ENCODE measurements at places on chromosomes 16 and 17.

- no peak for DNase-seq
Observed at GRCh38 chr16:30533748-30534367, 800 bp downstream of the ZNF747 start.

DNA sequence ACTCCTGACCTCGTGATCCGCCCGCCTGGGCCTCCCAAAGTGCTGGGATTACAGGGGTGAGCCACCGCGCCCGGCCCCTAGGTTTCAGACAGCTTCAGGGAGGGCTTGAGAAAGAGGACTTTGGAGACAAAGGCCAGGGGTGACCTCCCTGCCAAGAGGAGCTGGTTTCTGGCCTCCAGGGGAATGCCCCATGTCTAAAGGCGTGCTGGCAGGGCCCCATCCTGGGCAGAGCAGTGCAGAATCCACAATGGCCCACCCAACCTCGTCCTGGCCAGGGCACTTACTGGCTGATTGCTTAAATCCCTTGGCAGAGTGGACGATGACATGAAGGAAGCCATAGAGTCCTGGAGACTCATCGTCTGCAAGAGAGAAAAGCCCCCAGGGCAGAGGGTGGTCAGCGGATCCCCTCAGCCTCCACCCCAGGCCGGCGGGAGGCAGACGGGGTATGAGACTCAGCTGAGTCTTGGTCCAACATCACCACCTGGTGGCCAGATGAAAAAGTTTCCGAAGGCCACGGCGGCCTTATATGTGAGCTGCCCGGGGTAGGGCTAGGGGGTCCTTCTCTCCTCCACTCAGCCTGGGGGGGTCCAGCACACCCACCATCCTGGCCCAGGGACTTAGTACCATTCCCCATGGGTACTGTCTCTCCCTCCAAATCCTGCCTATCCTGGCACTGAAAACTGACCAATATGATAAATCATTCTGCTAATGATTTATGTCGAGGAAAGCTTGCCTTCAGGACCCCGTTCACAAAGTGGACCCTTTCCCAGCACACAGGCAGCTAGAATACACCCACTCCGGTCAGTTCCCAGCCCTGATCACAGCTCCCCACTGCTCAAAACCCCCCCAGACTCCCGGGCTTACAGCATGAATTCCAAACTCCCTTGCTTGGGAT lies 59.1 kb downstream of the TIMM22 start:
- DNase-seq = peak; percentile 59

DNA sequence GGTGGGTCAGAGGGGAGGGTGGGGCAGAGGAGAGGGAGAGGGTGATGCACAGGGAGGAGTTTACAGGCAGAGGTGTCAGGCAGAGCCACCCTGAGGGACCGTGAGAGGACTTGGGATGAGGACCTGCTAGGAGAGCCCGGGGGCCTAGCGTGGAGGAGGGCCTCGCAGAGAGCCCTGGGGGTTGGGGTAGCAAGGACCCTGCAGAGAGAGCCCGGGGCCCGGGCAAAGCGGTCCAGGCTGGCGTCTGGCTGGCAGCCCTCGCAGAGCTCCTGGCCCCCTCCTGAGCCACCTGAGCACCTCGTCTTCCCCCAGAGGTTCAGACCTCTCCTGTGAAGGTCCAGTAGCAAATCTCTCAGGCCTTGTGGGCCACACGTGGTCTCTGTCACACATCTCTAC lies 42.0 kb upstream of the ZNF469 start:
- no peak for DNase-seq

- peak; percentile 40 for DNase-seq
Observed at GRCh38 chr17:17580662-17581470, 10.6 kb downstream of the PEMT start.

DNA sequence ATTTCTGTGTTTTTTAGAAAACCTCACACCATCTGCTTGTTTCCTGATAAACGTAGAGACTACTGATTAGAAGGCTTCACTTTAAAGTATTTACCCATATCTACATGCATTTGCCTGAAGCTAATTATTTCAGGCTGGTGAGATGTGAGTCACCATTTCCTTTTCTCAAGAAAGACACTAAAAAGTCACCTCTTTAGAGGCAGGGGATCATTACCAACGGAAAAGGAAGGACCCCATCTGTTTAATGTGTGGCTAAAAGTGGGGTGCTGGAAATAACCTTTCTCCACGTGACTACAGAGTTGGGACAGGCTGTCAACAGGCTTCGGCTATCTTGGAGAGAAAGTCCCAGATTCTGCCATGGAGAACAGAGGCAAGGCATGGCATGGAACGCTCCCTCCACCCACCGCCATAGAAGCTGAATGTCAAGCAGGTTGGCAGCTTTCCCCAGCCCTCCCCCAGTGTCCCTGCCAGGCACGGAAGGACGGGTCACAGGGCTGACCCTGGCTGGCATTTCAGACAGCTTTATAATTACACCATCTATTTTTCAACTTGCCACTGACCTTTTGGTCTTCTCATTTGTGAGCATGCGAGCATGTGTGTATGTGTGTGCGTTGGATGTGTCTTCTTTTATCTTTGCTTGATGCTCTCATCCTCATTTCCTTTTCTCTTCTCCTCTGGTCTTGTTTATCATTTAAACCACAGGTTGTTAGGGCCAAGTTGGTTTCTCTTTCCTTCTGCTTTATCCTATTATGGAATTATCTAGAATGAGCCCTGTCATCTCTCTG lies 157.0 kb downstream of the CPPED1 start:
- peak; percentile 37 for DNase-seq

GRCh38 chr16:88132836-88133506 lies 181.7 kb downstream of the BANP start:
- no peak for DNase-seq

DNA sequence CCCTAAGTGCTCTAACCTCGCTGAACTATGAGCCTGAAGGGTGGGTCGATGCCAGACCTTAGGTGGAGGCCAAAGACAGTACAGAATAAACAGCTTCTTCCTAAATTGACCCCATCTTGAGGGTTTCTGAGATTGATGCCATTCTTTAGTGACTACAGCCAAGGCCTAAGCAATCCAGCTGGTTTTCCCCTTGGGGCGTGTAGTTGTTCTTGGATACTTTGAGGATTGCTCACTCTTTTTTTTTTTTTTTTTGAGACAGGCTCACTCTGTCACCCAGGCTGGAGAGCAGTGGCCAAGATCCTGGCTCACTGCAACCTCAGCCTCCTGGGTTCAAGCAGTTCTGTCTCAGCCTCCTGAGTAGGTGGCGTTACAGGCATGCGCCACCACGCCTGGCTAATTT lies 2.0 kb downstream of the OVCA2 start:
- DNase-seq = peak; percentile 65

DNA sequence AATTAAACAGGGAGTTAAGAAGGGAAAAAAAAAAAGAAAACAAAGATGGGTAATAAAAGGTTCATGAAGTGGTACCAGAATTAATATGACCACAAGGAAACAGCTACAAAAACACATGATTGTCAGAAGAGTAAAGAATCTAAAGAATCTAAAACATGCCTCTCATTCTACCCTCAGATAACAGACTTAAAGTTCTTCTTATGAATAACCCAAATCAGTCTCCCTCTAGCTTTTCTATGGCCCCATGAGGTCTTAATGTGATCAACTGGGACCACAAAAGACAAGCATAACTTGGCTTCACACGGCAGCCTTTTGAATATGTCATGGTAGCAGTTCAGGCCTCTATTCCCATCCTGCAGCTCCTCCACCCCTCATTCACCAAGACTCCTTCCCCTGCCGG lies 6.9 kb downstream of the MYH10 start:
- peak; percentile 58 for DNase-seq

GRCh38 chr17:4598776-4599504 lies 14.6 kb downstream of the SMTNL2 start:
- DNase-seq = no peak

DNA sequence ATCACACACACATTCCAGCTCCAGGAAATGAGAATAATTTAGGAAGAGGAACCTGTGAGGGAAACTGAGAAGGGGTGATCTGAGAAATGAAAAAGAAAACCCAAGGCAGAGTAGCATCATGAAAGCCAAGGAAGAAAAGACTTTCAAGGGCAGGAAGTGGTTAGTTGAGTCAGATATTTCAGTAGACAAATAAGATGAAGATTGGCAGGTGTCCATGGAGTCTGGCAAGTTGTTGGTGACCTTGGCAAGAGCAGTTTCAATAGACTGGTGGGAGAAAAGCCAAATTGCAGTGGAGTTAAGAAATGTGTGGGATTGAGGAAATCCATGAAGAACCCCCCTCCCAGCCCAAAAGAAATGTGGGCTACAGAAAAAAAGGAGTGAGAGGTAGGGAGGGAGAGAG lies 10.7 kb downstream of the GNAO1 start:
- DNase-seq = peak; percentile 14

DNA sequence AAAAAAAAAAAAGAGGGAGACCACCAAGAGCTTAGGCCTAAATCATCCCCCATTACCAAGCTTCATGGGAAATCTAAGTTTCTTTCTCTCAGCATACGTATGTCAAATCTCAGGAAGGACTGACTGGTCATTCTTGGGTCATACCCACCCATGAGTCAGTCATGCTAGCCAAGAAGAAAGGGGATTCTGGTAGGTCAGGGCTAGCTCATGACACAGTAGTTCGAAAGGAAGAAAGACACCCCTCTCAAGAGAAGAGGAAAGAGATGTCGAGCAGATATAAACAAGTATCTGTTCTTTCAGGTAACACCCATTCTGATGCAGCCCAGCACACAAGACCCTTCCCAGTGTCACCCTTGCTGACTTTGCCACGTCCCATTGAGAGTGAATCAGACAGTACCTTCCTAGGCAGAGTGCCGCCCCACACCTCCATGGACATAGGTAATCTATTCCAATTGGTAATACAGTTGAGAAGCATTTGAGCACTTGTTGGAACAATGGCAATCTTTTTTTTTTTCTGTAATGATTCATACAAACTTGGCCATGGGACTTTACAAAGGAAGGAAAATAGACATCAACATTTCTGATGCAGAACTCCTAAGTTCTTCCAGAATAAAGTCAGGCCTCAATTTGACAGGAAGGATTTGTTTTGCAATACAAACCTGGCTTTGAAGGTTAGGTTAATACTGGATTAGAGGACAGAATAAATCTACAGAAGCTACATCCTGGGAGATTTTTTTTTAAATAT lies 38.2 kb downstream of the COPRS start:
- DNase-seq = peak; percentile 45

GRCh38 chr17:64138441-64138840 lies 8.5 kb upstream of the ERN1 start:
- DNase-seq = no peak

- no peak for DNase-seq
Observed at GRCh38 chr17:17904166-17905035, 67.6 kb upstream of the SREBF1 start.

DNA sequence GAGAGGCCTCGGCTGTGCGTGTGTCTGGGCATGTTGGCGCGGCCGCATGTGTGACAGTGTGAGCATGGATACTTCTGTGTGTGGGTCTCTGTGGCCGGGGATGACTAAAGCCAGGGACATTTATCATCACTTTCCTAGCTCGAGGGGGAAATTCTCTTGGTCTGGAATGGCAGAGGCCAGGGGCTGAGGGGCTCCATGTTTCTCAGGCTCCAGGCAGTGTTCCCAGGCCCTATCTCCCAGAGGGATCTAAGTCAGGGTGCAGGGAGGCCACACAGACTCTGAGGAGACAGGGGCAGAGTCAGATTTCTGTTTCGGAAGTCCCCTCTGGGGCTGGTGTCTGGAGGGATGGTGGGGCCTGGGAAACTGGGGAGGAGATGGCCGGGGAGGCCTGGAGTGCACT lies 23.7 kb upstream of the SPNS2 start:
- no peak for DNase-seq

- DNase-seq = no peak
Observed at GRCh38 chr16:1503110-1503955, 10.2 kb downstream of the TELO2 start.

DNA sequence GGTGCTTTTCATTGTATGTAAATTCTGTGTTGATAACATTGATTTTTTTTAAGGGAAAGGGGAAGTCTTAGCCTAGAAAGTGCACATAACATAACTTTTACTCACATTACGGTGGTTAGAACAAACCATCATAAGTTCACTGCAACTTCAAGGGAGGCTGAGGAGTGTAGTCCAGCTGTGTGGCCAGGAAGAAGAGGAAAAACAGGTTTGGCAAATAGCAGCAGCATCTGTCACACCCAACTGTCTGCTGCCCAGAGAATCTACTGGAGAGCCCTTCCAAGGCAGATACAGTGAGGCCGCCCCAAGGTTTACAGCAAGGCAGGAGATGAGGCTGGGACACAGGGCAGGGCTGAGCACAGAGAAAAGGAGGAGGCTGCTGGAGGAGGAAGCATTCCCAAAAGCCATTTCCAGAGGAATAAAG lies 60.6 kb downstream of the AIPL1 start:
- DNase-seq = no peak

- no peak for DNase-seq
Observed at GRCh38 chr16:50169555-50170096, 16.5 kb downstream of the TENT4B start.

DNA sequence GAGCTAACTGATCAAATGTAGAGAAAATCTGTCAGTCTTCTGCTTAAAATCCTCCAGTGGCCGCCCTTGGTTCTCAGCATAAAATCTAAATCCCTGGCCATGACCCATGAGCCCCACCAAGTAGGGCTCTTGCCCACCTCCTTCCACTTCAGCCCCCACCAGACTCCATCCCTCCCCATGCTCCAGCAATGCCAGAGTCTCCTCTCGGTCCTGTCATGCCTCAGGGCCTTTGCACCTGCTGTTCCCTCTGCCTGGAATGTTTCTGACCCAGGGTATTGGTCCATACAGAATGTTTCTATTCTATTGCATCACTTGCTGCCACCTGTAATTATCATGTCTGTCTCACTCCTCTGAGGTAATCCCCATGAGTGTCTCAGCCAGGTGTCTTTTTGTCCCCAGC lies 22.4 kb downstream of the FA2H start:
- DNase-seq = no peak

GRCh38 chr17:31007695-31008373 lies 37.0 kb downstream of the RNF135 start:
- no peak for DNase-seq

GRCh38 chr16:75456971-75457370 lies 7.5 kb downstream of the TMEM170A start:
- DNase-seq = no peak

DNA sequence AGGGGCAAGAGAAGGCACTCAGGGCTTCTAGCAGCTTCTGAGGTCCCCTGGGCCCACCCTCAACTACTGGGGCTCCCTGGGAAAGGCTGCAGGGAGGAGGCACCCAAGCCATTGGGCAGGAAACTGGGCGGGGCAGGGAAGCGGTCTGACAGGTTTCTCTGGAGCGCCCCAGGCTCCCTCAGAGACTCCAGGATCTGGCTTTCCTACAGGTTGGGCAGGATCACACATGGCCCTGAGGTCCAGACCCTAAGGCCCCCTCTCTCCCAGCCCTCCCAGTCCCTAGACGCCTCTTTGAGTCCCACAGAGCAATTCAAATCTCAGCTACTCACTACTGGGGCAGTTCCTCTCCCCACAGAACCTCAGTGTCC lies 14.3 kb downstream of the JUP start:
- DNase-seq = no peak

- DNase-seq = no peak
Observed at GRCh38 chr17:82559566-82560251, 40.2 kb downstream of the FOXK2 start.

All from iris pigment epithelial cell (primary cell).